EH (cell line): ENCODE measurements at places on chromosomes 1 and 21.
A peak's percentile ranks its signal among the peaks of the same experiment; 100 is the strongest.

DNA sequence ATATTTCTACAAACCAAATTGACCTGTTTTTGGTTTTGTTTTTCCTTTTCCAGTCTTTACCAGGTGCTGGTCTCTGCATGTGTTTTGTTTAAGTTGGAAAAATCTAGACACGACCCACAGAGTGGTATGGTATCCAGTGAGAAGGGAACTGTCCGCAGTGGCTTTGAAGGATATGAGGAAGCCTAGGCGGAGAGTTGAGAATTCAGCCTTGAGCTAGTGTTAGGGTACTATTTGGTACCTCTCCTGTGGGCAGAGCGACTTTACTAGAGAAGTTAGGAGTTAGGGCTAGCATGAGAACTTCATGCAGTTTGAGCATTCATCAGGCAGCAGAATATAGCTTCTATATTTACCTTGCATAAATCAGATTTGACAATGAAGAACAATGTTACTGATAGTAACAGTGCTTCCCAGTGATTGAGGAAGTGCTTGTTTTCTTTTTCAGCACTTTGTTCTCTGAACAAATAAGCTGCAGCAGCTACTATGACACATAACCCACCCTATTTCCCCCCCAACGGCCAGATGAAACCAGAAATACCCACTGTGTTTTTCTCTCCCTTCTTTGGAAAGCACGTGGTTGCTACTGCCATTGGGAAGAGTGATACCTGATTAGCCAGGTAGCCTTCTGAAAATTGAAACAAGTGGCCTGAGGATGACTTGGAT is 19.0 kb downstream of the MRPS6 start:
- no peak for DNase-seq

- peak; percentile 37 for DNase-seq
Measured at GRCh38 chr1:185396126-185396525, 79.1 kb upstream of the IVNS1ABP start.

GRCh38 chr1:245578771-245579170 is 424.0 kb downstream of the KIF26B start:
- peak; percentile 44 for DNase-seq

DNA sequence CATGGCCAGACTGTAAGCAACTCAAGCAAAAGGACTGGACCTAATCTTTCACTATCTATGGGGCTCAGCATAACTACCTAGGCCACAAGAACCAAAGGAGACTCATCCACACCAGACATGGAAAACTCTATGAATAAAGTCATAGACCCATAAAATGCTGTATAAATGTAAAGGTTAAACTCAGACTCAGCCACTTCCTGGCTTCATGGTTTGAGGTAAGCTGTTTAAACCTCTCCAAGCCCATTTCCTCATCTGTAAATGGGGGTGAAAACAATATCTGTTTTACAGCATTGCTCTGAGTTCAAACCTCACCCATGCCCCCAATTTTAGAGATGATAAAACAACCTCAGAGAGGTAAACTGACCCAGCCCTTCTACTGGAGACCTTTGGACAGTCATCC is 4.0 kb upstream of the SMIM12 start:
- no peak for DNase-seq

DNA sequence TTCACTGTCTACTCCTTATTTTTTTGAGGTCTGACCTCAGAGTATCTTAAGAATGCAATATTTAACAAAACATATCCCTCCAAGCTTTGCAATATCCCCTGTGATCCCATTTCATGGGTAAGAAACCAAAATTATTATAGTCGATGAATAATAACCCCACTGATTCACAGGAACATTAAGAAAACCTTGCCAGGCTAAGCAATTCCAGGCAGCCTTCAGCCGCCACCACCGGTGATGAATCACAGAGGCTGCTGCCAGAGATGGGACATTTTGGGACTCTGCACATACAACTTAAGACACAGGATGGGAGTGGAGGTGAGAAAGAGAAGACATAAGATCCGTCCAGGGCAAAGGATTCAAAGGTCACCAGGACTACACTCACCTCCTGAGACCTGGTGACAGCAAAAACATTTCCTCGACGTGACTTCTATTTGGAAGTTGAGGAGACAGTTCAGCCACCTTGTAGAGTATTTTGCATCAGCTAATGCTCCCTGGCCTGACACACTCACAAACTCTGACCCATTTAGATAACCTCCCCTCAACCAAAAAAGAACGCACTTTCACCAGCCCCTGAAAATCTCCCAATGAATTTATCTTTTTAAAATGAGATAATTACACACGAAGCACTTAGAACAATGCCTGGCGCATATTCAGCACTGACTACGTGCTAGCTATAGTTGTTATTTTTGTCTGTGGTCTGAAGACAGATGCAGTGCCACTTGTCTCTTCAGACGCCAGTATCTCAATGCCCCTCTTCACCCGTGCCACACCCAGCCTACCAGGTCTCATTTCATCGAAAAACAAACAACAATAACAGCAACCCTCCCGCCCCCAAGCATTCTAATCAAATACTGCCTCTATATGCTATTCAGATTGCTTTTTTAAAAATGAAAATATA is 17.8 kb upstream of the OVAAL start:
- DNase-seq: peak; percentile 72

DNA sequence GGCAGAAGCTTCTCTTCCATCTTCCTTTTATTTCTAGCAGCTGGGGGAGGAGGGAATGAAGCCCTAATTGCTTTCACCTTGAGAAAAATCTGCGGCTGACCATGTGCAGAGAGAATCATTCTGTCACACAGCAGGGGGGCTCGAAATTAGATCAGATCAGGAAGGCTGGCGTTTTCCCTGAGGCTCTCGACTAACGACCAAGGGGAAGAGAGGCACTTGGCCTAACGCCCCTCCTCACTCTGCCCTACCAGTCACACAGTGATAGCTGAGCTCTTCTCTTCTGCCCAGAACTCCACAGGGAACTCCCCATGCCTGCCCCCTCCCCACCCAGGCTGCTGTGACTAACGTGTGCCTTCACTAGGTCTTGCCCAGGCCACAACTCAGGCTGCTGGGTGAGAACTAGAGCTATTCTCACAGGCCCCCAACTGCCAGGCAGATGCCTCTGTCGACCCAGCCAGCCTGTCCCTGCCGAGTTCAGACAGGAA is 26.5 kb upstream of the KHDRBS1 start:
- DNase-seq: peak; percentile 43

GRCh38 chr1:230759369-230760065 is 12.3 kb downstream of the CAPN9 start:
- DNase-seq: no peak

- no peak for DNase-seq
Measured at GRCh38 chr1:32899586-32900296, 1.4 kb downstream of the TMEM54 start.

DNA sequence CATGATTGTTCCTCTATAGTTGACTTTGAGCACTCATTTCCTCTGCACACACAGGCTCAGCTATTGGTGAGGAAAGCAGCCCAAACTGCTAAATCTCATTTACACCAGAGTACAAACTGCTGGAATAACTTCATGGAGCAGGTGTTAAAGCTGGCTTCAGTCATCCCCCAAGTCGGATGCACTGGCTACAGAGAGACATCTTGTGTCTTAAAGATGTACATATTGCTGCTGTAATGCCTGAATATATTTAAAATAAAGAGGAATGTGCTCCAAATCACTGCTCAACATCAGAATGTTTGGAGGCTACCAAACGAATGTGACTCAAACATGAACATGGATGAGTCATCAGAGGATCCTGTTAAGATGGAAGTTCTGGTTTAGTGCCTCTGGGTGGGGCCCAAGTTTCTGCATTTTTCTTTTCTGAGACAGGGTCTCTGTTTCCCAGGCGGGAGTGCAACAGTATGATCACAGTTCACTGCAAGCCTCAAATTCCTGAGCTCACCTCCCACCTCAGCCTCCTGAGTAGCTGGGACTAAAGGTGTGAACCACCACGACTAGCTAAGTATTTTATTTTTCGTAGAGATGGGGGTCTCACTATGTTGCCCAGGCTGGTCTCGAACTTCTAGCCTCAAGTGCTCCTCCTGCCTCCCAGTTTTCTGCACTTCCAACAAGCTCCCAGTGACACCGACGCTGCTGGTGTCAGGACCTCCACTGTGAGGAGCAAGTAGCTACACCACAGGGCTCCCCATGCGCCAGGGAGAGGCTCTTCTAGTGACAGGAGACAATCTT is 79.0 kb upstream of the KRTAP19-8 start:
- DNase-seq: peak; percentile 57

DNA sequence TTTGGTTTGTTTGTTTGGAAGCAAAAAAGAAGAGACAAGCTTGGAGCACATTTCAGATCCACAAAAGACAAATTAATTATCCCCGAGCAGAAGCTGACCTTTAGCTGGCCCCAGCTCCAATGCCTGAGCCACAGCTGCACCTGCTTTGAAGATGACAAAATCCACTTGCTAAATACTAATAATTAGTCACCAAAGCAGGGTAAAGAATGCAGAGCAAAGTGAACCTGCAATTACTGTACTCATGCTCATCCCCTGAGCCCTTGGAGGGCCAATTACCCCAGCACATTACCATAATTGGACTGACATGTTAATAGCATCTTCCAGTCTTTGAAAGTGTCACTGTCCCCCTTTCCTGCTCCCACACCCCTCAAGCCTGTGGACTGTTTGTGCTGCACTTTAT is 38.2 kb upstream of the KCND3 start:
- DNase-seq: no peak

- no peak for DNase-seq
Measured at GRCh38 chr1:1529321-1529720, 11.1 kb downstream of the TMEM240 start.

DNA sequence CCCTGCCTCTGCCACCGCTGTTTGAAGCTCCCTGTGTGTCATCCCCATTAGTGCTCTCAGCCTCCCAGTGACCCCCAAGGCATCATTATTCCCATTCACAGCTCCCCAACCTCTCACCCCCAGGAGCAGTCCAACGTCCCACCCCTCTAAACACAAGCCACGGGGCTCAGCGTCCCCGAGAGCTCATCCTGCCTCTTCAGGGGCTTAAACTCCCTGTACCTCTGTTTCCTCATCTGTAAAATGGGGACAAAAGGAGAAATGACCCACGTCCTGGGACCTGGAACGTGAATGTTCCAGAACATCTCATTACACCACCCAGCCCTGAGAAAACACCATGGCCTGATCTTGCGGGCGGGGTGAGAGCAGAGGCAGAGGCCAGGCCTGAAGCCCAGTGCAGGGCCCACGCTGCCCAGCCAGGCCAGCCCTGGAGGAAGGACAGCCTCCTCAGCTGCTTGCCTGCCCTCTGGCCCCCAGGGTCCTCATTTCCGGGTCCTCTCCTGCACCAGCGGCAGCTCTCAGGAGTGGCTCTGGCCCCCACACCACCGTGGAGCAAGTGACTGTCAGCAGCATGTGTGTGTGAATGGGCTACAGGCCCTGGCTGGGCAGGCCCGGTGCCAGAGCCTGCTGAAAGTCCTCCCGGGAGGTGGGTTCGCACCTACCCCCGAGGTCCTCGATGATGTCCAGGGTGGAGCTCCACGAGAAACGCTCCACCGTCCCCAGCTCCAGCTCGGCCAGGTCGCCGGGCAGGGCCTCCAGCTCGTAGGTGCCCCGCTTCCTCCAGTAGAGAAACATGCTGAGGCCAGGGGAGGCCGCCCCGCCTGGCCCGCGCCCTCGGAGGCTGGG is 14.1 kb upstream of the PLEKHG5 start:
- no peak for DNase-seq

DNA sequence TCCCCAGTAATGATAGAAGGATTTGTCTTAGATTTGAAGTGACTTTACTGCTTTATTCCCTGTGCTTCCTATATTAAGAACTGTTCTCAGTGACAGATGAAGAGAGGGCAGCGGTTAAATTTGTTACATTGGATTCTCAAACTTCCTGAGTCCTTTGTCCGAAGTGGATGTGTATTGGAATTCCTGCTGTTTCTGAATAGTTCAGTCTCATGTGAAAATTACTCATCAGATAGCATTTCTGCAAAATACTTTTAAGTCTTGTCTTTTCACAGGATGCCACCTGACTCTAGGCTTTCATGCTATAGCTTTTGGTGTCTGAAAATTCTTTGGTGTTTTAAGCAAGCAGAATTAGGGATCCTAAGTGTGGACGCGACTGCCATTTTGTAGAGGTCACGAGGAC is 83.6 kb downstream of the PRDM2 start:
- peak; percentile 51 for DNase-seq

DNA sequence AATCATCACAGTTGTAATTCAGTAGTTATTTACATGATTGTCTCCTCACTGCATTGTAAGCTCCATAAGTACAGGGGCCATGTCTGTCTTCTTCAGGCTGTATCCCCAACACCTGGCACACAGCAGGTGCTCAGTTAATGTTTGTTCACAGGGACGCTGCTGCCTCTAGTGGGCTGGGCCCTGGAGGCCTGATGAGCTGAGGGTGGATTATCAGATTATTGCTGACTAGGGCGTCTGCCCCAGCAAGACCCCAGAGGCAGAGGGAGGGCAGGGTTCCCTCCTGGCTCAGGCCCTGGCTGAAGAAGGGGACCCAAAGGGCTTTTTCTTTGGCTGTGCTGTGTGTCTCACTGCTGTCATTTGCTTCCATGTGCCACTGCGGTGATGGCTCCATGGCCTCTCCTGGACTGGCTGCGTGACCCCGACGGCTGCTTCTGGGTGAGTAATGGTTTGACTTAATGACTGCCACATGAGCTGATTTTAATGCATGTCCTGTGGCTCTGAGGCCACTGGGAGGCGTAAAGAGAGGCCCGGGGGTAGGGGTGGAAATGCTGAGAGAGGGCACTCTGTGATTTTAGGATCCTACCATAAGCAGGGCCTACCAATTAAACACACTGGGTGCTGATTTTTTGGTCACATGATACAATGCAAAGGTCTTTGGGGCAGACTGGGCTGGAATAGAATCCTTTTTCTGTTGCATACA is 20.8 kb upstream of the EPB41 start:
- DNase-seq: peak; percentile 83

DNA sequence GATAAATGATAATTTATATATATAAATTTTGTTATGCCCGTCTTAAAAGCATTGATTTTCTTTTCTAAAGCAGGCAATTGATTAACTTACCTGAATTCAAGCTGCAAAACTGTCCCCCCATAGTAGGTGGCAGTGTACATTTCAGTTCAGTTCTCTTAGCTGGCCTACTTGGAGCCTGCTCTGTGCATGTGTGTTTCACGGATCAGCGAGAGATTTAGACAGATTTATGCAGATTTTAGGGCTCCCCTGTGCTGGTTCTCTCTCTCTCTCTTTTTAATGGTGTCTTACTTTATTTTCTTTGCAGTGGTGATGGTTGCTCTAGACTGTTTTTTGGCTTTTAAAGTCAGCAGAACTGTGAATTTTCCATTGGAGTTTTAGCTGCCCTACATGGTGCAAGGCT is 30.7 kb downstream of the CLIC4 start:
- no peak for DNase-seq

DNA sequence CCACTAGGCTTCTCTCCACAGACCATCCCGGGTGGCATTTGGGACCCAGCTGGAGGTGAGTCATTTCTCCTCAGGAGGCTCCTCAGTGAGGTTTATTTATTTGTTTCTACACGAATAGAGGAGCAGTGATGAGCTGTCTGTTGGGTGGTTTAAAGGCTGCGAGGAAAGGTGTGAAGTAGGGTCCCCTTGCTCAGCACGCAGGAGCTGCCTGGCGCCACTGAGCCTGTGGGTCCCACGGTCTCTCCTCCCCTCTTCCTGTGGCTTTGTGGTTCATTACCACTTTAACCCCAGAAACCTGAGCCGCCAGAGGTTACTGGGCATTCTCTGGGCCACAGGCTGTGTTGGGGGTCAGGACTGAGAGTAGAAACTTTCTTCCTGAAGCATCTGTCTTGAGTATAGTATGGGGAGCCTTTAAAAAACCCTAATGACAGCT is 39.9 kb downstream of the IL6R start:
- DNase-seq: peak; percentile 88

- peak; percentile 70 for DNase-seq
Measured at GRCh38 chr1:226064816-226065248, 2.3 kb downstream of the H3-3A start.

- no peak for DNase-seq
Measured at GRCh38 chr1:54045496-54045895, 7.5 kb downstream of the TMEM59 start.

- peak; percentile 56 for DNase-seq
Measured at GRCh38 chr21:14995695-14996490, 68.9 kb downstream of the NRIP1 start.
